ENCODE measurements at places on chromosomes 11 and 22. TPM values are rescaled to one million over a fixed set of nuclear protein-coding genes. Genes with fewer than 3 reads are reported as not detected.

- no peak for DNase-seq
Observed at GRCh38 chr22:49056301-49056700, 771.4 kb downstream of the BRD1 start.

- no peak for DNase-seq
Observed at GRCh38 chr22:24134090-24134846, 47.0 kb upstream of the SUSD2 start.

DNA sequence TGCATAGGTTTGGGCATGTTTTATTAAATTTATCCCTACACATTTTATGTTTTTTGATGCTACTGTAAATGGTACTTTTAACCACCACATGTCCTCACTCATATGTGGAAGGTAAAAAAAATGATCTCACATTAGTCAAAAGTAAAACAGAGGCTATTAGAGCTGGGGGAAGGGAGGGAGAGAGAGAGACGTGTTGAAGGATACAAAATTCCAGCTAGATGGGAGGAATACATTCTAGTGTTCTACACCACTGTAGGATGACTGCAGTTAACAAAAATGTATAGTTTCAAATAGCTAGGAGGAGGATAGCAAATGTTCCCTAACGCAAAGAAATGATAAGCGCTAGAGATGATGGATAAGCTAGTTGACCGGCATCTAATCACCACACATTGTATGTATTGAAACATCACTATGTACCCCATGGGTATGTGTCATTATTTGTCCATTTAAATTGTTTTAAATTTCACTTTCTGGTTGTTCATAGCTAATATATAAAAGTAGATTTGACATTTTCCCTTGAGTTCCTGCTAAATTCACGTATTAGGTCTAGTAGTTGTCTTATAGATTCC, 9.9 kb upstream of the GNB1L start:
- DNase-seq, result no peak

- no peak for DNase-seq
Observed at GRCh38 chr11:124119103-124119502, 3.9 kb downstream of the VWA5A start.

DNA sequence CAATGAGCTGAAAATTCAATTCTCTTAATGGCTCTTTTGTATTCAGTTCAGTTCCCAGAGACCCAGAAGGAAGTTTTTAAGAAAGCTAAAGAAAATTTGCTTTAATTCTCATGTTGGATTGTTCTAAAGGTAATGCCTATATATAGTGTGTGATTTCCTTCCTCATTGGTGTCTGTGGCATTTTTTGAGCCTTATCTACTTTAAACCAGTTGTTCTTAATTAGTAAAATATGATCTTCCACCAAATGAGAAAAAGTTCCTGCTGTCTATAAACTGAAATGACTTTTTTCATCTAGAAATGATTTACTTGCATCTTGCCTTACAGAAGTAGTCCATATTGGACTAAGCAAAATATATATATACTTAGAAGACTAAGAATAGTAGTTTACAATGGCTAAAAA, 622.1 kb upstream of the KIRREL3 start:
- DNase-seq, result no peak

Gene TMPRSS13
- total RNA-seq, result 1.5 TPM

DNA sequence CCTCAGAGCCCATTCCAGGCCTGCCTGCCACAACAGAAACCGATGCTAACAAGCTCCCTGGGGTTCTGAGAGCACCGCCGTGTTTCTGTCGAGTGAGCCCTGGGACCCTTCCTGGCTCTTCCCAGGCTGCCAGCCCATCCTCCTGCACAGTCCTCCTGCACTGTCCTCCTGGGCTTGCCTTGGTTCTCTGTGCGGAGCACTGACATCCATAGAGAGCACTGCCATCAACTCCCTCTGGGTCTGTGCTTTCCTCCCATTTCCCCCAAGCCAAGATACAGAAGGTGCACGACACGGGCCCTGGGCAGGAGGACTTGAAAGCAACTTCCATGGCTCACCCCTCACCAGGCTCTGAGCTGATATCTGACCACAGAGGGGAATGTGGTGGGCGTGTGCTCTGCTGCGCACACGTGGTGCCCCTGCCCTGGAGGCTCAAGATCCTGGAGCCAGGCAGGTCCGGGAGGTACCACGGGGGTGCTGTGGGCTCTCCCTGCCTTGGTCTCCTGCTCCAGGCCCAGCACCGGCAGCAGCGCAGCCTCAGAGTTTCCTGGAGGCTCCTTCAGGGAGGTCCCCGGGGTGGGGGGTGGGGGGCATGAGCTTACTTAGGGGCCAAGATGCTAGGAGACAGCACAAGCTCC, 304.2 kb downstream of the BRD1 start:
- DNase-seq, result no peak

DNA sequence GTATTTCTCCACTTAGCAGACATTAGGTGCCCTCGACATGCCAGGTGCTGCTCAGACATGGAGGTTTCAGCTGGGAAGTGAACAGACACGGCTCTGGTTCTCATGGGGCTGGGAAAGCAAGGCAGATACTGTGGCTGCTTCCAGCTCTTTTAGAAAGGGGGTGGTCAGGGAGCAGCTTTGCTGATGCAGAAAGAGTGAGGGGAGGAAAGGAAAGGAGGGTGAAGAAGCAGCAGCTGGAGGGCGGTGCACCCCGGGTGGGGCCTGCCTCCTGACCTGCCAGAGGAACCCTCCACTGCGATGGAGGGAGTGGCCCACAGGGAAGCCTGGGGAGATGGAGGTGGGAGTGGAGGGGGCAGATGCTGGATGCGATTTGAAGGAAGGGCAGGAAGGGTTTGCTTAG, 76.8 kb downstream of the MORC2 start:
- no peak for DNase-seq

Gene OR10A2
- total RNA-seq, result not detected

Gene SMCO4
- total RNA-seq, result 34.8 TPM

DNA sequence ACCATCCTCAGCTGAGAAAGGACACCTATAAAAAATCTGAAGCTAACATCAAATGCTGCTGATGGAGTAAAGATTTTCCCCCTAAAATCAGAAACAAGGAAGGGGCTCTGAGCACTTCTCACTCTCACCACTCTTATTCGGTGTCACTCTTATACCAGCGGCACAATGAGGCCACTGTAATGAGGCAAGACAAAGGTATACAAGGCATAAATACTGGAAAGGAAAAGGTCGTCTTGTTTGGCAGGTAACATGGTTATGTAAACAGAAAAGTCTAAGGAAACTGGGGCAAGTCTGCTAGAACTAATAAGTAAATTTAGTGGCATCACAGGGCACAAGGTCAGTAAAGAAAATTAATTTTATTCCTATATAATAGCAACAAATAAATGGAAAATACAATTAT, 8.1 kb upstream of the MOB2 start:
- no peak for DNase-seq

- DNase-seq, result no peak
Observed at GRCh38 chr22:38257181-38257580, 15.6 kb downstream of the TMEM184B start.

DNA sequence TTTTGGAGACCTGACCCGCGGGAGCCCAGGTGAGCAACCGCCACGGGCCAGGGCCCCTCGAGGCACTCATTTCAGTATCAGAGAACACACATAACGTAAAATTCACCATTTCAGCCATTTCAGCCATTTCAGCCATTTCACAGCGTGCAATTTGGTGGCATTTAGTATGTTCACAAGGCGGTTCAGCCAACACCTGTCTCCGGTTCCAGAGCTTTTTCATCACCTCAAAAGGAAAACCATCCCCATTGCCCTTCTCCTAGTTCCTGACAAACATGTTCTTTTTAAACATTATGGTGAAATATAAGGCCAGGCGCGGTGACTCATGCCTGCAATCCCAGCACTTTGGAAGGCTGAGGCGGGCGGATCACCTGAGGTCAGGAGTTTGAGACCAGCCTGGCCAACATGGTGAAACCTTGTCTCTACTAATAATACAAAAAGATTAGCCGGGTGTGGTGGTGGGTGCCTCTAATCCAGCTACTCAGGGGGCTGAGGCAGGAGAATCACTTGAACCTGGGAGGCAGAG, 119.3 kb downstream of the KCNQ1 start:
- no peak for DNase-seq

DNA sequence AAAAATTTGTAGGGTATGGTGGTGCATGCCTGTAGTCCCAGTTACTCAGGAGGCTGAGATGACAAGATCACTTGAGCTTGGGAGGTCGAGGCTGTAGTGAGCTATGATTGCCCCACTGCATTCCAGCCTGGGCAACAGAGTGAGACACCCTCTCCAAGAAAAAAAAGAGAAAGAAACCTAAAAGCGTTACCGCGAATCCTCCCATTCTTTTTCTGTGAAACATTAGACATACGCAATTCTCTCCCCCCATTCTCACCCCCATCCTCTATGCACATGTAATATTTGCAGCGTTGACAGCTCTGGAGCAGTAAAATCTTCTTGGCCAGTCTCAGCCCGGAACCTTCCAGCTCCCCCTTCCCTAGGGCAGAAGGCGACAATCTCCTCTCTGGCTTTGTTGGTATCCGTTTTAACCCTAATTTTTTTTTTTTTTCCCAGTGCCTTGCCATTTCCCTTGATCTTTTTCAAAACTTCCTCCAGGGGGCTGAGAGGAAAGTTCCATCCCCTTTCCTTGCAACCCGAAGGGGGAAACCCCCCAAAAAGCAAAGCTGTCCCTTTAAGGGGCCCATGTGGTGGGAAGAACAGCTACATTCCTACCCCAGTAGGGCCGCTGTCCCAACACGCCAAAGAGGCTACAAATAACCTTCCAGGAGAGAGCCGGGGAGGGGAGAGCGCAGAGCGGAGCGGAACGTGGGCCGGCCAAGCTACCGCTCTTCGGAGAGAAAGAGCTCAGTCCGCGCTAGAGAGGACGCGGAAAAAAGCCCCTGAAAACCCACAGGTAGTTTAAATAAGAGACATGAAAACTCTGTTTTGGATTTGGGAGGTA, 1.9 kb downstream of the LRP4 start:
- DNase-seq, result no peak

Measured in activated T-helper 1 cell treated with anti-CD3 and anti-CD28 coated beads, Interleukin-12 subunit alpha, Interleukin-12 subunit beta, Interleukin-2, Interleukin-4 antibody, amounts not matched to agents 30 ng/mL and 10 ng/mL and 1 ng/mL, durations not matched to agents 14 hours and 24 hours and 36 hours (primary cell).